ENCODE measurements at places on chromosomes 12 and 14. TPM values are rescaled to one million over a fixed set of nuclear protein-coding genes. Genes with fewer than 3 reads are reported as not detected.

TSPAN11 gene
- 0.07 TPM for total RNA-seq

RIMBP2 gene
- total RNA-seq, result 2.2 TPM

RD3L gene
- total RNA-seq, result not detected

CACNA1C gene
- total RNA-seq, result 1.0 TPM

ATXN3 gene
- total RNA-seq, result 18.9 TPM

PARP2 gene
- total RNA-seq, result 5.1 TPM

GRIN2B gene
- total RNA-seq, result not detected

DNA sequence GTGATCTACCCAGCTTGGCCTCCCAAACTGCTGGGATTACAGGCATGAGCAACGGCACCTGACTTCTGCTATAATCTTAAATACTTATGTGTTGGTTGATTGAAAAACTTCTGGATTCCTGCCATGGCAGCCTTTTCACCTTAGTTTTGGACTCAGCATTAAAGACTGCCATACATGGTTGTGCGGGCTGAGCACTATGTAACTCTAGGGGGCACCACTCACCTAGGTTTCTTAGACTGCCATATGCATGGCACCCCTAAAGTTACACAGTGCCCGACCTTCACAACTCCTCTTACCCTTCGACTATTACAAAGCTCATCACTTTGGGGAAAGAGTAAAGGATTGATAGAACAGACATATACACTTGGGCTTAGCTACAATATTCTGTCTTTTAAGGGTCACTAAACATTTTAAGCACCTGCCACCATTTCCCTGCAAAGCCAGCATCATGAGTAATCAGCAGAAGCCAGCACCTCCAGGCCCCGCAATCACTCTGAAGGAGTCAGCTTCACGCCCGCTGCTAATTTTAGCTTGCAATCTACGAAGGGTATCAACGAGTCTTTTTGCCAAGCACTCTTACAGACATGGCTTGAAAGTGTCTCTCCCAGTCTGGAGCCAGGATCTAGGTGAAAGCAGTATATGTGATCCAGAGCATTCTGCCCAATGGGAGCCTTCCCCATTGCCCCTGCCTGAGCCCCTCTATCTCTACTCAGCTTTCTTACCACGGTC, 59.8 kb downstream of the SUDS3 start:
- H3K4me3 ChIP-seq, result no peak overlapping the region
- no peaks in the 10 kb centered on the region for H3K36me3 ChIP-seq
- no peak for DNase-seq

DNA sequence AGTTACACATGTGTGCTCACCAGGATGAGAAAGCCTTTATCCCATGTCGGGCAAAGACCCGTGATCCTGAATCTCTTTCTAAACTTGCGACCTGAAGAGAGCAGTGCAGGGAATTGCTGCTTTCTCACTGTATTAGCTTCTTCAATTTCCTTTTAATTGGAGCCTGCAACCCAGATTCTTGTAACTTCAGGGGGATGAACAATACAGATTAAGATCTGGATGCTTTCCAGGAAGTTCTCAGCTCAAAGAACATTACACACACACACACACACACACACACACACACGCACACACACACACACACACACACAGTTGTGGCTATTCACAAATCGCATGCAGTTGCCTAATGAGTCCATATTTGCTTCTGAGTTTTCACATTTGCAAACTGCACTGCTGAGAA, 268.3 kb downstream of the NPAS3 start:
- H3K4me3 ChIP-seq, result no peak overlapping the region
- no peak for DNase-seq
- H3K36me3 ChIP-seq, result no peaks in the 10 kb centered on the region

GRCh38 chr12:85393606-85394005, 113.6 kb downstream of the ALX1 start:
- DNase-seq, result no peak
- no peaks in the 10 kb centered on the region for H3K4me1 ChIP-seq
- H3K4me3 ChIP-seq, result no peak overlapping the region
- H3K36me3 ChIP-seq, result no peaks in the 10 kb centered on the region
- no peaks in the 10 kb centered on the region for H3K27me3 ChIP-seq

DNA sequence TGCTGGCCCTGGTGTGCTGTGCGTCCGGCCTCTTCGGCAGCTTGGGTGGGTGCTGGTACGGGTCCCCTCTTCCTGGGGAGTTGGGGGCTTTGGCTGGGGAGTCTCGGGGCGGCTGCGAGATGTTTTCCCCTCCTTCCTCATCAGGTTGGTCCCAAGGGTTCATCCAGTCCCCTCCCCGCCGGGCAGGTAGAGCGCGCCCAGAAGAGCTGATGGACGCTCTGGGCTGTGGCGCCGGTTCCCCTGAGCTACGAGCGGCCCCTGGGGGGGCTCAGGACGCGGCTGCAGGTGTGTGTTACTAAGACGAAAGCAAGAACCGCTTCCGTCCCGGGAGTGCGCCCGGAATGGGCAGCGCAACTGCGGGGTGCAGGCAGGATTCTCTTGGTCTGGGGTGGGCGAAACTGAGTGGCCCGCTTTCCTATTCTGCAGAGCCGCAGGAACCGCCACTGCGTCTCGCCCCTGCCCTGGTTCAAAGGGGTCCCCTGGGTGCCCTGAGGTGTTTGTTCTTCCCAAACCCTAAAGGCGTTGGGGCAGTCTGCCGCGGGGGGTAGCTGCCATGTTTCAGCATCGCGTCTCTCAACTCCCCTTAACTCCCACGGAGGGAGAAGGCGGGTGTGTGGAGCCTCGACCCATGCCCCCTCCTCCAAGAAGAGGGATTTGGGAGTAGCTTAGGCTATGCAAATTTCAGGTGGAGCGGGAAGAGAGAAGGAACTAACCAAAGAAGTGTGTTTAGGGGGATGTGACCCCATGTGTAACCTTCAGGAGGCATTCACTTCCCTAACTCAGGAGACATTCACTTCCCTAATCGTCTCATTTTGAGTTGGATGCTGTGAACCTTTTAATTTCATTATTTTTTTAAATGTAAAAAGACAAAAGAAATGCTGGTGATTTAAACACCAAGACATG, 1.2 kb downstream of the SLC24A4 start:
- peak overlapping the region; percentile 50 for H3K4me3 ChIP-seq
- no peak for DNase-seq
- H3K4me1 ChIP-seq, result no peaks in the 10 kb centered on the region

DNA sequence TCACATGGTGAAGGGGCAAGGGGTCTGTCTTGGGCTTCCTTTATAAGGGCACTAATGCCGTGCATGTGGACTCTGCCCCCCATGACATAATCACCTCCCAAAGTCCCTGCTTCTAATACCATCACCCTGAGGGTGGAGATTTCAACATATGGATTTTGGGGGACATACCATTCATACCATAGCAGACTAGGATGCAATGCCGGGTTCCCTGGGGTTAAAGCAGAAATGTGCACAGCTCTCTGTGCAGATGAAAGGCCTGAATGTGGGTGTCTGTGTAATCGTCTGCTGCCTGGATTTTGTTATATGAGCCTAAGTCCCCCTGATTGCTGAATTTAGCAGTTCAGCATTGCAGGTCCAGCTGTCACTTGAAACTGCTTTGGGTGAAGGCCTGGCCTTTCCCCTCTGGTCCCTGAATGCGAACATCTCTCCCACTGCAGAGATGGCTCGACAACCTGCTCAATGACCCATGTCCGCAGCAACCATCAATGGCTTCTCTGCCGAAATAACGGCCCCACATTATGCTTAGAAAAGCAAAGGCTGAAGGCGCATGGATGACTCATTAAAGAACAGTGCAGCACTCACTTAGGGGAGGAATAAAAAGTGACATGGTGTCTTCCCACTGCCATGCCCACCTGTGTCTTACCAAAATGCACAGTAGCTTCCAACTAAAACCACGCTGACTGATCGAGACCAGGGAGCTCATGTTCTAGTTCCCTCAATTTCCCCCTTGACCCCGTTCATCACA, 286.3 kb downstream of the DPF3 start:
- no peaks in the 10 kb centered on the region for H3K36me3 ChIP-seq
- H3K4me1 ChIP-seq, result peaks cover 9% of the 10 kb centered on the region
- no peak for DNase-seq
- no peaks in the 10 kb centered on the region for H3K27me3 ChIP-seq

- no peak for DNase-seq
- peaks cover 8% of the 10 kb centered on the region for H3K4me1 ChIP-seq
- H3K36me3 ChIP-seq, result no peaks in the 10 kb centered on the region
- peaks cover 4% of the 10 kb centered on the region for H3K27me3 ChIP-seq
- no peak overlapping the region for H3K27ac ChIP-seq
Observed at GRCh38 chr14:103087343-103087835, 3.4 kb downstream of the LBHD2 start.

GRCh38 chr14:91315844-91316267, 71.4 kb upstream of the GPR68 start:
- DNase-seq, result no peak
- H3K36me3 ChIP-seq, result no peaks in the 10 kb centered on the region
- H3K4me1 ChIP-seq, result peaks cover 7% of the 10 kb centered on the region
- H3K27me3 ChIP-seq, result no peaks in the 10 kb centered on the region
- no peak overlapping the region for H3K27ac ChIP-seq

- no peak overlapping the region for H3K4me3 ChIP-seq
- H3K4me1 ChIP-seq, result no peaks in the 10 kb centered on the region
Observed at GRCh38 chr12:16225692-16226091, 51.8 kb downstream of the SLC15A5 start.

DNA sequence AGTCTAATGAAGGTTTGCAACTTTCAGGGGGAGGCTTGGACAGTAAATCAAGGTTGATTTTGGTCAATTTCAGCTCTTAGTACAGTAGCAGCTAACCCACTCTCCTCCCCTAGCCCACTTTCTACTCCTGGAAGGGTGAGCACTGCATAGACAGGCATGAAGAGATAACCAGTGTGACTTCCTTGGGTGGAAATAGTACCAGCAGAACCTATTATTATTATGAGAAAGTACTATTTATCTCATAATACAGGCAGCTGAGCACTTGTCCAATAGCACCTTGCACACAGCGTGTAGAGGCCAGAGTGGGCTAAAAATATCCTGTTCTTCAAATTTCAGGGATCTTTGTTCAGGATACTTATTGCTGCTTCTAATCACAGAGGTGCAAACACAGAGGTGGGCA, 96.2 kb upstream of the FKBP4 start:
- H3K36me3 ChIP-seq, result no peaks in the 10 kb centered on the region
- no peaks in the 10 kb centered on the region for H3K27me3 ChIP-seq
- no peak for DNase-seq
- H3K4me3 ChIP-seq, result no peak overlapping the region
- H3K27ac ChIP-seq, result no peak overlapping the region

DNA sequence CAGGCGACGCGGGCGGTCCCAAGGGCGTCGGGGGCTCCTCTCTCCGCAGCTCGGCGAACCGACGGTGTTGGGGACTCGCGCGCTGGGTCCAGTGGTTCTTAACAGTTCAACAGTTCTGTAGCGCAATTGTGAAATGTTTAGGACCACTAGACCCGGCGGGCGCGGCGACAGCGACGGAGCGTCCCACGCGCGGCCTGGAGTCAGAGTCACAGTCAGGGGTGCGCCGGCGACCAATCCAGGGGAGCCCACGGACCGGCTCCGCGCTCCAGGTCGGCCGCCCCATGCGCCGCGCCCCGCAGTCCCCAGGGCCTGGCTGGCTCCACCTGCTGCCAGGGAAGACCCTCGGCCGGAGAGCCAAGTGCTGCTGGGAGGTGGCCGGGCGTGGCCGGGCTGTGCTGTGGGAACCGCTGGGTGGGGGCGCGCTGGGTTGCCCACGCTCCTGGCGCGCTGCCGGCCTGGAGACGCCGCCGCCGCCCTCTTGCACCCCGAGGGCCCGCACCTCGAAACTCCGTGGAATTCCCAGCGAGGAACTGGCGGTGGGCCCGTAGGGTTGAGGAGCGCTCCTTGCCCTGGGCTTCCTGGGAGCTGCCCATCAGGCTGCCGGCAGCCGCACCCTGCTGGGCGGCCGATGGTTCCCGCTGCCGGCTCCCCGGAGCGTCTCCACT, 20.9 kb upstream of the KIF26A start:
- no peaks in the 10 kb centered on the region for H3K36me3 ChIP-seq
- H3K4me1 ChIP-seq, result no peaks in the 10 kb centered on the region
- peaks cover 46% of the 10 kb centered on the region for H3K27me3 ChIP-seq
- no peak overlapping the region for H3K27ac ChIP-seq

GRCh38 chr12:114013575-114014345, 47.6 kb upstream of the RBM19 start:
- H3K4me3 ChIP-seq, result no peak overlapping the region
- peaks cover 8% of the 10 kb centered on the region for H3K27me3 ChIP-seq
- H3K36me3 ChIP-seq, result no peaks in the 10 kb centered on the region

DNA sequence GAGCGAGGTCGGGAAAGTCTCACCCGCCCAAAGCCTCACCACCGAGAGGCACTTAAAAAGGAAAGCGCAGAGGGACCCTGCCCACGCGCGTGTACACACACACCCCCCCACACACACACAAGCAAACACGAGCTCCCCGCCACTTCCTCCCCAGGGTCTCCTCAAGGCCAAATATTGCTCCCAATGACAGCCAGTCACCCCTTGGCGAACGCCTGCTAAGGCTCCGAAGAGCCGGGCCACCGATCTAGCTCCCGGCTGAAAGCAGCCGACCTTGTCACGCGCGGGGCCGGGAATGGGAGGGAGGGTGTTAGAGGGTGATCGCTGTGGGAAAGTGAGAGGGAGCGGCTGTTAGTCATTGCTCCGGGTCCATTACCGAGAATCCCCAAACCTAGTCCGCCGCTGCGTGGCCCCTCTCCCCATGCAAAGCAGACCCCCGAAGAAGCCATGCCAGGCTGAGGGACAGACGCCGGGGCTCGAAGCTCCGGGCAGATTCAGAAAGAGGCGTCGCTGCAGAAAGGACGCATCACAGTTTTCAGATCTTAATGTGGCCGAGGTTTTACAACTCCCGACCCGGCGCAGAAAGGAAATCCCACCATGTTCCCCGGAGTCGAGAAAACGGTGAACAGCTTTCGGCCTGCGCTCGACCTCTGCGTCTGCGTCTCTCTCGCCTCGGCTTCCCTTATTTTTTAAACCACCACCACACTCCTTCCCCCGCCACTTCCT, 2.6 kb downstream of the BMP4 start:
- DNase-seq, result no peak
- H3K4me1 ChIP-seq, result peaks cover 4% of the 10 kb centered on the region
- H3K27me3 ChIP-seq, result peaks cover 54% of the 10 kb centered on the region
- H3K36me3 ChIP-seq, result no peaks in the 10 kb centered on the region

DNA sequence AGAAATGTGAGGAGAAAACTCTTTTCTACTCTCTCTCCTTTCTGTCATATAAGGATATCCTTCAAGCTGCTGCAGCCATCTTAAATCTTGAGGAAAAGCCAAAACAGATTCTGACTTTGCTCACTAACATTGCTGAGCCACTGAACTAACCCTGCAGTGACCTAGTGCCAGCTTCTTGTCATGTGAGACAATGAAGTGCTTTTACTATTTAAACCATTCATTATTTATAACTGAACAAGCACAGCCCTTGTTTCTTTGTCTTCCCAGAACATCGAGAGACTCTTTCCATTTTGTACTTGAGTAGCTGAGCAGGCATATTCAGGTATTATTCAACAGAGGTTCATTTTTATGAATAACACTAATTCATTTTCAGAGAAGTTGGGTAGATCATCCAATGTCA, 455.0 kb upstream of the TMPO start:
- no peak overlapping the region for H3K27ac ChIP-seq
- no peaks in the 10 kb centered on the region for H3K27me3 ChIP-seq
- no peaks in the 10 kb centered on the region for H3K36me3 ChIP-seq
- H3K4me3 ChIP-seq, result no peak overlapping the region

Data from gastrocnemius medialis (tissue), 4 donors.